ENCODE measurements at places on chromosomes 4 and X. TPM values are rescaled to one million over a fixed set of nuclear protein-coding genes. Genes with fewer than 3 reads are reported as not detected.

GRCh38 chrX:134633832-134634231 is 24.4 kb downstream of the PLAC1 start:
- DNase-seq = no peak

DNA sequence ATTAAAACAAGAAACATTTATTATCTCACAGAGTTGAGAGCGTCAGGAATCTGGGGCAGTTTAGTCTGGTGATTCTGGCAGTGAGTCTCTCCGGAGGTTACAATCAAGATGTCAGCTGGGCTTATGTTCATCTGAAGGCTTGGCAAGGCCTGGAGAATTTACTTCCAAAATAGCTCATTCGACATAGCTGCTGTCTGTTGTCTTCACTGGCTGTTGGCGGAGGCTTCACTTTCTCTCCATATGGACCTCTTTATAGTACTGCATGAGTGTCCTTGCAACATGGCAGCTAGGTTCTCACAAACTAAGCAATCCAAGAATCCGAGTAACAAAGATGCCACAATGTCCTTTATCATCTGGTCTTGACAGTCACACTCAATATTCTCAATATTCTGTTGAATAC is 70.2 kb upstream of the ADGRL3 start:
- no peak for DNase-seq

- no peak for DNase-seq
Observed at GRCh38 chrX:45714866-45715265, 514.2 kb upstream of the DIPK2B start.

DNA sequence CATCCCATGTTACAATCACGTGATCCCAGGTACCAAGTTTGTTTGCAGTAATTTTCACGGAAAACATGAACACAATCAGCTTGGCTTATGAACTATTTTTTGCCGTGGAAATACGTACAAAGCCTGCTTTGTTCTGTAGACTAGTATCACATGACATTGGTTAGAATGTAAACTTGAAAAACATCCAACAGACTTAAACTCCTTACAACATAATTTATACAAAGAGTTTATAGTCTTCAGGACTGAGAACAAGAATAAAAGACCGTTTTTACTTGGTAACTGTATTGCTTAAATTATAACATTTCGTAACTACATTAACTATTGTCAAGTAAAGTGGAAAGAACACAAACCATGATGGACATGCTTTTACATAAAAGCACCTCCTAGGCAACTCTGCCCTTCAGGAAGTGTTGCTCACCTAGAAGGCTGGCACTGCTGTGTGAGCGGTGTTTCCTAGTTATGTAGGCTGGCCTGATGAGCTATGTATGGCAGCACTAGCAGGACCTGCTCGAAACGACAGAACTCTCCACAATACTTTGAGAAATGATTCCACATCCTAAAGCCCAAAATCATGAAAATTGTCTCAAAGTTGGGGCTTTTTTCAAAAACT is 41.8 kb upstream of the WDR1 start:
- DNase-seq = no peak

DNA sequence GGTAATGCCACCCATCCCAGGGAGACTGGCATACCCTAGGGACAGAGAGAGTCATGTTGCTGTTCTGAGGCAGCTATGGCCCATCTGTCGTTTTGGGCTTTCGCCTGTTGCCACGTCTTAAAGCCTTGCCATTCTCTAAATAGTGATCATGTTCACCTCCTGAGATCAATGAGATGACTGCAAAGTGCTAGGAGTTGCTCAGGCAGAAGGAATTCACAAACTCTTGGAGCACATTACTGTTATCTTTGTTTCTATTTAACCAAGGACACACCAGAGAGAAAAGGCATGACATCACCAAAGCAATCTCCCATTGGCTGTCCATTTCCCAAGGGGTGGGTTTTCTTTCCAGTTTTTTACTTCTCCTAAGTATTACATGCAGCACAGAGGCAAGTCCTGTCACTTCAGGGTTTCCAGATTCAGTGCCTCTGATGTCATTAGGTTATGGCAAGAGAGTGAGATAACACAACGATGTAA is 37.1 kb upstream of the SETD7 start:
- DNase-seq = no peak

GRCh38 chrX:144293229-144293628 is 409.4 kb downstream of the UBE2NL start:
- no peak for DNase-seq

GRCh38 chr4:121050300-121050699 is 22.0 kb downstream of the NDNF start:
- no peak for DNase-seq

DNA sequence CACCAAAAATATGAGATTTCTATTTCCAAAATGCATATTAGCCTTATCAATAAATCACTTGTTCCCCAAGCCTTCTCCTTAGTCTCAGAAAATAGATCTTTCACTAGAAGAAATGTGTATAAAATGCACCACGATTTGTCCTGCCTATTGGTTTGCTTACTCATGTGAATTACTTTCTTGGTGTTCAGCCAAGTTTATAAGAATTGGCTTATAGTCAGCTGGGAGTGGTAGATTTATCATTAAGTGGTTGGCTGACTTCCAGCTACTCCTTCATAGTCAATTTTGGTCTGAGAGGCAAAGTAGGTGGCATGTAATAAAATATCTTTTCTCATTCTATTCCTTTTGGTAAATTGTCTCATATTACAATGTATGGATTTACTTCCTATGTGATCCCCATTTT is 1.3 kb downstream of the SULT1E1 start:
- no peak for DNase-seq

DNA sequence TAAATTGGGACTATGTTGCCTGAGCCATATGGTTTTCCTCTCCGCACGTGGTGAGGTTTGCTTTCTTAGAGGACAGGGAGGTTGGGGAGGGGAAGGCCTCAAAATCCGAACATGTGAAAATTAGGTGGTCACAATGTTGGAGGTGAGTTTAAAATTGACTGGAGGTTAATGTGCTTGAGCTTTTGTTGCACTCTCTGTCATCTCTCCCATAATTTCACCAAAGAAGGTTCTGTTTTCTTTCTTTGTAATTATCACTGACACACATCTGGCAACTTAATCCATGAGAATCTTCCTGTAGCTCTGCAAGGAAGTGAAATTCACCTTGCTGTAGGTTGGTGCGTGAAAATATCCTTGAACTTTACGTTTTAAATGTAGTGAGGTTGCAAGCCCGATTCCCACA is 225.5 kb downstream of the PDGFC start:
- DNase-seq = no peak

DNA sequence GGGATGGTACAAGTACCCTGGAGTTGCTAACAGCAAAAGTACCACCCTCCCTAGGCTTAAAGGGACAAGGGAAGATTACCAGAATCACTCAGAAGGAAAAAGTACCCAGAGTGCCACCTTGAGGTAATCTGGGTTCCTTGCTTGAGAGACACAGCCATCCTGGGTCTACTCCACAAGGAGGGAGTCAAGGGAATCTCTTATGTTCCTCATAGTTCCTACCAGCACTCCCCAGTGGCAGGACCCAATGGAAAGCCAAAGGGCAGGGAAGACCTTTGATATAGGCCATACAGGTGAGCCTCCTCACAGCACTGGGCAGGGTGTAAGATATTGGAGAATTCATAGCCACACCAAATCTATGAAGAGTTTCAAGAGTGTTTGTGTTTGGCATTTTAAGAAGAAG is 5.7 kb downstream of the IL2 start:
- no peak for DNase-seq

- DNase-seq = no peak
Observed at GRCh38 chr4:82891707-82892466, 934 bp upstream of the SEC31A start.

- no peak for DNase-seq
Observed at GRCh38 chrX:40996886-40997530, 88.2 kb upstream of the USP9X start.

Gene STOX2
- 9.1 TPM for total RNA-seq

Gene CXCL8
- total RNA-seq = 3.1 TPM

Gene TMPRSS11D
- not detected for total RNA-seq

Gene AREG
- 4.6 TPM for total RNA-seq

Gene XAGE1B
- not detected for total RNA-seq

Gene MEPE
- total RNA-seq = not detected

Gene SSX1
- total RNA-seq = not detected

Gene VEGFD
- 2.5 TPM for total RNA-seq
